Activated naive CD4-positive, alpha-beta T cell treated with anti-CD3 and anti-CD28 coated beads, Interleukin-2, amount 10 ng/mL, durations not matched to agents 7 days and 5 days (primary cell): ENCODE measurements at places on chromosomes 5 and 9.

DNA sequence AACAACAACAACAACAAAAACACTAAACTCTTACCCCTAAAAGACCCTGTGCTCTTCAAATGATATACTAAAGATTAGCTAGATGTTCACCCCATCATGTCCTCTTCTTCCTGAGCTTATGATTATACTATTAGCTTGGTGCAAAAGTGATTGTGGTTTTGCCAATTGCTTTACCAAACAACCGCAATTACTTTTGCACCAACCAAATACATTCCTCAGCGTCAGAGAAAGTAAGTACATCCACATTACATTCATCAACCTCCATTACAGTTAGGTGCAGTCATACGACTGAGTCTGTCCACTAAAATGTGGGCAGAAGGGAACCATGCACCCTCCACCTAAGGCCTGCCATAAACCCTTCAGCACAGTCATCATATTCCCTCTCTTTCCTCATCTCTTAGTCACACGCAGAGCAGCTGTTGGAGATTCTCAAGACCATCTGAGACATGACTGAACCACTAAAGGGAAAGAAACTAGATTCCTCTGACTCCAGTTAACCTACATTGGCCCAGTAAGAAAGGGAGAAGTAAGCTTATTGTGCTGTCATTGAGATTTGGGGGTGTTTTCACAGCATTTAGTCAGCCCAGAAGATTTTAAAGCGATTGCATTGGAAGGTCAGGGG, 181.6 kb upstream of the TLE4 start:
- DNase-seq: no peak
- no peak overlapping the region for H3K4me3 ChIP-seq
- H3K36me3 ChIP-seq: no peaks in the 10 kb centered on the region
- H3K4me1 ChIP-seq: no peaks in the 10 kb centered on the region
- no peak overlapping the region for H3K27ac ChIP-seq

DNA sequence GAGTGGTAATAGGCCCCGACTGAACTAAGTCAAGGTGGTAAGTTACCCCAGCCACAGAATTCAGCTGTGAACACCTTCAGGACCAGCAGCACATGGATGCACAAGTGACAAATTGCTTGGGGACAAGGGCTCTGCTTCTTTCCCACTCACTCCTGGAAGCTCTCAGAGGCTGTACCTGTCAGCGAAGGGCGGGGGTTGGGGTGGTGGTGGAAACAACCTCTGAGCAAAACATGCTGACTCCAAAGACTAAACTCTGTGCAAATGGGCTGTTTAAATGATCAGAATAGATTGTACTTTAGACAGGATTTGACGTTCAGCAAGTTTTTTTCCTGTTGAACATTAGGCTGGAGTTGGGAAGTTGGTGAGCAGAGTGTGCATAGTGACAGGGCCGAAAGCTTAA, 544.5 kb upstream of the ZNF608 start:
- no peaks in the 10 kb centered on the region for H3K36me3 ChIP-seq
- no peak for DNase-seq
- H3K4me1 ChIP-seq: no peaks in the 10 kb centered on the region
- no peaks in the 10 kb centered on the region for H3K27me3 ChIP-seq
- no peak overlapping the region for H3K4me3 ChIP-seq

- no peak overlapping the region for H3K4me3 ChIP-seq
- H3K4me1 ChIP-seq: no peaks in the 10 kb centered on the region
- no peaks in the 10 kb centered on the region for H3K36me3 ChIP-seq
- H3K27me3 ChIP-seq: no peaks in the 10 kb centered on the region
Measured at GRCh38 chr5:104965006-104965405, 1402.4 kb upstream of the NUDT12 start.

DNA sequence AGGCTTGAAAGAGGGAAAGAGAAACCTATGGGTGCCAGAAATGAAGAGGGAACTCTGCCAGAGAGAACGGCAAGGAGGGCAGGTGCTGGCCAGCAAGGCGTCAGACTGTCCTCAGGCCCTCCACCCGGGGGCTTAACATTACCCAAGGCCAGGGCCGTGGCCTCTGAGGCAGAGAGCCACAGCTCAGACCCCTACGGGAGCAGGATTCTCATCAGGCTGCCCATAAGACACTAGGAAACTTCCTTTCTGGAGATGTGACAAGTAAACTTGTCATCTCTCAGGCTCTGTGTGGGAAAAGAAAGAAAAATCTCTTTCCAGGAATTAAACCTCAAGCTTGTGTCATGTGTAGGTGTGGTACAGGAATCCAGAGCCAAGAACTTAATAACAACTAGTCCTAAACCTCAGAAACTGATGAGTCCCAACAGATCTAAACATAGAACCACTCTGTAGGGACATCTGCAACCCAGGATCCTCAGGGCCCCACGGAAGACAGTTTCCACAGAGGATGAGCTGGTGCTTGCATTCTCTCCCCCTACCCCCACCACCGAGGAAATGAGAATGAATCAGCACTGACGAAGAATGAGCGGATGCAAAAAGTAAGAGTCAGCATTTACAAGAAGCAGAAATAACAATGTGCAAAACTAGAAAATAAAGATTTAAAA, 74.3 kb downstream of the DCP2 start:
- no peak overlapping the region for H3K4me3 ChIP-seq
- H3K27me3 ChIP-seq: peaks cover 10% of the 10 kb centered on the region
- H3K36me3 ChIP-seq: no peaks in the 10 kb centered on the region
- peaks cover 13% of the 10 kb centered on the region for H3K4me1 ChIP-seq

- H3K27me3 ChIP-seq: peaks cover 4% of the 10 kb centered on the region
- H3K4me1 ChIP-seq: peaks cover 20% of the 10 kb centered on the region
- H3K4me3 ChIP-seq: no peak overlapping the region
- no peak for DNase-seq
- no peaks in the 10 kb centered on the region for H3K36me3 ChIP-seq
- H3K27ac ChIP-seq: no peak overlapping the region
Measured at GRCh38 chr9:68914751-68915150, 99.2 kb downstream of the PRKACG start.

- peaks cover 14% of the 10 kb centered on the region for H3K4me1 ChIP-seq
- no peaks in the 10 kb centered on the region for H3K36me3 ChIP-seq
- DNase-seq: no peak
- no peak overlapping the region for H3K4me3 ChIP-seq
- H3K27ac ChIP-seq: no peak overlapping the region
- peaks cover 5% of the 10 kb centered on the region for H3K27me3 ChIP-seq
Measured at GRCh38 chr5:10622810-10623209, 58.9 kb downstream of the ANKRD33B start.

GRCh38 chr5:92916036-92916435, 665.0 kb downstream of the NR2F1-AS1 start:
- no peak overlapping the region for H3K27ac ChIP-seq
- no peak for DNase-seq
- H3K4me3 ChIP-seq: no peak overlapping the region
- no peaks in the 10 kb centered on the region for H3K36me3 ChIP-seq
- no peaks in the 10 kb centered on the region for H3K27me3 ChIP-seq

DNA sequence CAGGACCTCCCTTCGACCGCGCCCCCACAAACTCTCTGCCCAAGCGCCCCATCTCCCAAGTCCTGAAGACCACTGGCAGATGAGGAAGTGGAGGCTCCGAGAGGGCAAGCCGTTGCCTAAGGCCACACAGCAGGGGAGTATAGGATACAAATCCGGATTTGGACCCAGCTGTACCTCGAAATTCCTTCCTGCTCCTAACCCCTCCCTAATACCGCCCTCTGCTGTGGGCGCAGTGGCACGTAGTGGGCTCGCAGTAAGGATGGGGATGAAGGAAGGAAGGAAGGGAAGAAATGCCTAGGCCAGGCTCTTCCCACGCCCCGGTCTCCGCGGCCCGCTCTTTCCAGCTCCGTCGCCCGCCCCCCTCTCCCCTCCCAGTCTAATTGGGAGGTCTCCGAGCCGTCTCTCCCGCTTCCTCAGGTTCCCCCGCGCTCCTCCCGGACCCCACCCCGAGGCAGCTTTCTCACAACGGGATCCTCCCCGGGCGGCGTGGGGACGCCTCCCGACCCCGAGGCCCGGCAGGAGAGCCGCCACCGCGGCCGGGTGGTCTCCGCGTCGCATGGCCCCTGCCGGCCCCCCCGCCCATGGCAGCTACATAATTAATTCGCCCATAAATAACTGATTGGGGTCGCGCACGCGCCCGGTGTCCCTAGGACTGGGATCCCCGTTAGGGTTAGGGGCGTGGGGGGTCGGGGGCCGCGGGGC, 138.9 kb downstream of the C9orf50 start:
- peaks cover 29% of the 10 kb centered on the region for H3K4me1 ChIP-seq
- peaks cover 95% of the 10 kb centered on the region for H3K27me3 ChIP-seq
- H3K27ac ChIP-seq: no peak overlapping the region
- no peaks in the 10 kb centered on the region for H3K36me3 ChIP-seq
- no peak for DNase-seq
- peak overlapping the region; percentile 5 for H3K4me3 ChIP-seq

GRCh38 chr5:159106193-159106568, 6.5 kb upstream of the EBF1 start:
- H3K27me3 ChIP-seq: peaks cover 80% of the 10 kb centered on the region
- peak overlapping the region; percentile 10 for H3K4me3 ChIP-seq
- DNase-seq: no peak
- H3K27ac ChIP-seq: no peak overlapping the region

- DNase-seq: no peak
- H3K4me3 ChIP-seq: no peak overlapping the region
- no peak overlapping the region for H3K27ac ChIP-seq
Measured at GRCh38 chr9:129554649-129555048, 66.3 kb downstream of the C9orf50 start.

- no peak overlapping the region for H3K27ac ChIP-seq
- no peak for DNase-seq
- no peaks in the 10 kb centered on the region for H3K27me3 ChIP-seq
- no peaks in the 10 kb centered on the region for H3K4me1 ChIP-seq
Measured at GRCh38 chr5:35407697-35408096, 177.4 kb upstream of the PRLR start.

GRCh38 chr9:105835721-105836120, 141.4 kb downstream of the TMEM38B start:
- no peaks in the 10 kb centered on the region for H3K36me3 ChIP-seq
- no peaks in the 10 kb centered on the region for H3K4me1 ChIP-seq
- H3K4me3 ChIP-seq: no peak overlapping the region

GRCh38 chr9:13279284-13280141, at the start of gene MPDZ:
Gene MPDZ, minus strand, starts transcription at chr9:13279692. Its CDS starts 29,377 bp downstream, at chr9:13250315.
- no peak for DNase-seq
- no peaks in the 10 kb centered on the region for H3K4me1 ChIP-seq
- H3K36me3 ChIP-seq: no peaks in the 10 kb centered on the region

- no peaks in the 10 kb centered on the region for H3K36me3 ChIP-seq
- DNase-seq: no peak
- no peak overlapping the region for H3K27ac ChIP-seq
- no peaks in the 10 kb centered on the region for H3K27me3 ChIP-seq
Measured at GRCh38 chr9:111720174-111720573, 58.8 kb downstream of the GNG10 start.

- no peak overlapping the region for H3K27ac ChIP-seq
- peaks cover 5% of the 10 kb centered on the region for H3K36me3 ChIP-seq
Measured at GRCh38 chr9:112103405-112103804, 71.7 kb downstream of the SUSD1 start.

DNA sequence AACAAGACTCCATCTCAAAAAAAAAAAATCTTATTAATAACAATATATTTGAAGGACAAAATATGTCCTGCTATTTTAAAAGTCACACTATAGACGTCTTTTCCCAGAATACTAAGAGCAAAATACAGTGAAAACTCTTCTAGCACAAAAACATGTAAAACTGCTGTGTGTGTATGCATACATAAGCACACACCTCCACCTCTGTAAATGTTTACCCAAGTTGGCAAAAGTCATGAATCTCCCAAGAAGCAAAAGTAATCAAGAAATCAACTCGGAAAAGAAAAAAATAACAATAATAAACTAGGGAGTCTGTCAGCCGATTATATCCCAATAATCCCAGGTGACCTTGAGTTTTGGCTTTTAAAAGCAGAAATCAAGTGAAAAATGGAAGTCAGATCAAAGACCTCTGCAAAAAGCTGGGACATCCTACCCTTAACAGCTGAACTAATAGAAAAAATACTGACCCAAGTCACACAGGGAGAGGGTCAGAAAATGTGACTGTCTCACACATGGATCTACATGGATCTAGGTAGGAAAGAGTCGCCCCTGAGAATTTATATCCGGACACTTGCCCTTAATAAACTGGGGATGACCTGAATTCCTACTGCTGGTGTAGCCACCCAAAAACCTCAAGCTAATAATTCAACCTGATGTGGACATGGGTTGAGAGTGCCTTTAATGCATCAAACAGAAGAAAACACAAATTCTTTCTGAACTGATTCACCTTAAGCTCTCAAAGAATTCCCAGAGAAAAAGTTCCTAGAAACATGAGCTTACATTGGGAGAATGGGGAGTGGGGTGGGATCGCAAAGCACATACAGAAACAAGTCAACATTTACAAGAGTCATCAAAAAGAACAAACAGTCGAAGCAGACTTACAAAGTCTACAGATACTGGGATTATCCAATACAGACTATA, 29.9 kb downstream of the LPAR1 start:
- H3K27ac ChIP-seq: no peak overlapping the region
- no peaks in the 10 kb centered on the region for H3K27me3 ChIP-seq
- no peaks in the 10 kb centered on the region for H3K4me1 ChIP-seq
- H3K36me3 ChIP-seq: no peaks in the 10 kb centered on the region

- no peak for DNase-seq
- H3K4me3 ChIP-seq: no peak overlapping the region
- H3K36me3 ChIP-seq: no peaks in the 10 kb centered on the region
- no peaks in the 10 kb centered on the region for H3K27me3 ChIP-seq
- peaks cover 12% of the 10 kb centered on the region for H3K4me1 ChIP-seq
Measured at GRCh38 chr9:112548051-112548440, 61.4 kb downstream of the KIAA1958 start.

DNA sequence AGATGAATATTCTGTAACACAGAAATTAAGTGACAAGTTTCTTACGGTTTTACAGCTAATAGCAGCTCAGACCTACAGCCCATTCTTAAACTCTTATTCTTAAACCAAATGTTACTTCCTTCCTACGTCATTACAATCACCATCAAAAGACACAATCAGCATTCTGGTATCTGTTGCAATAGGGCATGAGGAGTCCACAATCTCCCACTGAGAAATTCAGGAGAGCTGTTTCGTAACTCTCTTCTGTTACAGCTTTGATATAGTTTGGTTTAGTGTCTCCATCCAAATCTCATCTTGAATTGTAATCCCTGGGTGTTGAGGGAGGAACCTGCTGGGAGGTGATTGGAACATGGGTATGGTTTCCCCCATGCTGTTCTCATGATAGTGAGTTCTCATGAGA, 163.4 kb downstream of the GAS1 start:
- H3K27ac ChIP-seq: no peak overlapping the region
- no peak overlapping the region for H3K4me3 ChIP-seq
- H3K4me1 ChIP-seq: no peaks in the 10 kb centered on the region

GRCh38 chr5:154756009-154756867, 1.1 kb downstream of the LARP1 start:
- H3K36me3 ChIP-seq: peaks cover 7% of the 10 kb centered on the region
- H3K27ac ChIP-seq: peak overlapping the region; percentile 91
- peak overlapping the region; percentile 86 for H3K4me3 ChIP-seq
- no peaks in the 10 kb centered on the region for H3K27me3 ChIP-seq
- peak; percentile 54 for DNase-seq

GRCh38 chr9:136186386-136186785, 18.5 kb downstream of the LHX3 start:
- peaks cover 57% of the 10 kb centered on the region for H3K27me3 ChIP-seq
- H3K4me1 ChIP-seq: no peaks in the 10 kb centered on the region
- H3K4me3 ChIP-seq: no peak overlapping the region
- no peak for DNase-seq
- H3K36me3 ChIP-seq: no peaks in the 10 kb centered on the region
- H3K27ac ChIP-seq: no peak overlapping the region
